Fibroblast of the conjunctiva (primary cell): ENCODE measurements at places on chromosomes 2 and 18.

- DNase-seq: no peak
Observed at GRCh38 chr2:25991965-25992364, 9.7 kb upstream of the KIF3C start.

GRCh38 chr2:229088517-229088913, 182.6 kb downstream of the PID1 start:
- no peak for DNase-seq

DNA sequence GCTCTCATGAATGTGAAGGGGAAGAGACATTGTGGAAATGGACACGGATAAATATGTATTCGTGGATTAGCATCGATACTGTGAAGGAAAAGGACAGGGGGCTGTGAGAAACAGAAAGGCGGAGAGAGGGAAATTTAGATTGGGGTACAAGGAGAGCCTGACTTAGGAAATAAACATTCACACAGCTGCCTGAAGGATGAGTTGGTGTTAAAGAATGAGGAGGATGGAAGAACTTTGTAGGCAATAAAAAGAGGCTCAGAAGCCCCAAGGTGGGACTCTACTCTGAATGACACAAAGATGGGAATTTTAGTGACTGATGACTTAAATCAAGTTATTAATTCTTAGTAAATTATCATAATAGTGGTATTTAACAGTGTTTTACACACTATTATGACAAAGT, 10.1 kb downstream of the MYO1B start:
- DNase-seq: no peak

- DNase-seq: no peak
Observed at GRCh38 chr2:120480903-120481445, 135.0 kb downstream of the INHBB start.

DNA sequence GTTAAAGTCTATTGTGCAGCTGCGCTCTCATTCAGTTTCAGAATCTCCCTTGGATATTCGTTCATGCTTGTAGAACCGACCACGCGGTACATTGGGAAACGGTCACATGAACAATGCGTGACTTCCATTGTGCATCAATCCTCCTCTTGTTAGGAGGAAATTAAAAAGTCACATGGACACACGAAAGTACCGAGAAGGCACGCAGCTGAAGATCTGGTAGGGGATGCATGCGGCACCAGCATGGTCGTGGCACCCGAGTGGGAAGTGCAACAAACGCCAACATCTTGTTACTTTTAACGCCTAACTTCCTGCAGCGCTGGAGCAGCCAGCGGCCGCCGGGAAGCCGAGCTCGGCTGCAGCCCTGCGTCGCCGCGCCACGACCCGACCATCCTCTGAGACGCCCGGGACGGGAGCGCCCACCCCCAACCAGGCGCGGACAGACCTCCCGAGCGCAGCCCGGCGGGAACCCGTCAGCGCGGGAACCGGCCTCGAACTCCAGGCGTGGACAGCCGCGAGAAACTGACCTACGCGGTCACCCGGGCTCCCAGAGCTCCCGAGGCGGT, 412 bp downstream of the OSBPL1A start:
- DNase-seq: peak; percentile 40

DNA sequence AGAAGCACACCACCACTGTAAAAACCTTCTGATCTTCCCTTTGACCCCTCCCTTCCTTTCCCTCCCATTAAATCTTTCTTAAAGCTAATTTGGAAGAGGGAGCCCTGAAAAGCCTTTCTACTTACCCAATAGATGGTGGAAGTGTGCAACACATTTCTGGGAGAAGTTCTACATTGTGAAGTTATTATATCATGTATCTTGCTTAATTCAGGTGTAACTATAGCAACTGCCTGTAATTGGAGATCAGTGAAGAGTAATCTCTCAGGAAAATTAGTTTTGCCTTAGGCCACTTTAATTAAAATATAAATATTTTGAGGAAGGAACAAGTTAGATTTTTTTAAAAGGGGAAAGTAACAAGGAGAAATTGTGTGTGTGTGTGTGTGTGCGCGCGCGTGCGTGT, 266.0 kb downstream of the SH3BP4 start:
- no peak for DNase-seq

DNA sequence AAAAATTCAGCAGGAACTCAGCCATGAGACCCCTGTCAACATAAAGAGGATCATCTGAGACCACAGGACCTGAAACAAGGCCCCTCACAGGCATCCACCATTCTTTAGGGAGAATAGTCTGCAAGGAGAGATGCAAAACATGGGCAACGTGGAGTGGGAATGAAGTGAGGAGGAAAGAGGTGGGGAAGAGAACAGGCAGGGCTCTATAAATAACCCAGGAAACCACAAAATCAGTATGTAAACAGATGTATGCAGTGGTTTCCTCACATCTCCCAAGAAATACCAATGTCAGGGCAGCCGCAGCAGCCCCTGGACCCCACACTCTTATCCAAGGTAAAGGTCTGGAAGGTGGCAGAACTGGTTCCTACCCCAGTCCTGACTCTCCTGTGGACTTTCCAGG, 168.5 kb downstream of the EN1 start:
- no peak for DNase-seq

GRCh38 chr2:187461294-187462261, 13.5 kb upstream of the CALCRL start:
- DNase-seq: no peak

GRCh38 chr2:136741471-136741870, 23.9 kb upstream of the THSD7B start:
- DNase-seq: no peak

GRCh38 chr18:39863916-39864315, 2091.1 kb upstream of the PIK3C3 start:
- DNase-seq: no peak

GRCh38 chr2:216984937-216985336, 125.1 kb upstream of the TNP1 start:
- DNase-seq: no peak

- no peak for DNase-seq
Observed at GRCh38 chr2:132417430-132418035, 928 bp downstream of the GPR39 start.

DNA sequence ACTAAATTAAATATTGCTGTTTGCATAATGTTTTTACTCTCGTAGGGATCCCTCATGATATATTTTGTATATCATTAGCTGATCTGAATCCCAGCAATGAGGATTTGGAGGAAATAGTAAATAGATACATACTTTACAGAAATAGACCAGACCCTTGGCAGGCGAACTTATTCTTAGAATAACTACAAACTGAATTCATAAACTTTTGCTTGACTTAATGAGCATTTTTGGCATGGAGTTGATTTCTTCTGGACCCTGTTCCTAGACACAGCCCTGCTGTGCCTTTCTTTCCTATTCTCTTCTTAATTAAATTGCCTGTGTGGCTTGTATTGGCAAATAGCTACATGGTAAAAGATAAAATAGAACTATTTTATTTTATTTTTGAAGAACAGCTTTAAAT, 145.9 kb downstream of the GREB1L start:
- DNase-seq: no peak

DNA sequence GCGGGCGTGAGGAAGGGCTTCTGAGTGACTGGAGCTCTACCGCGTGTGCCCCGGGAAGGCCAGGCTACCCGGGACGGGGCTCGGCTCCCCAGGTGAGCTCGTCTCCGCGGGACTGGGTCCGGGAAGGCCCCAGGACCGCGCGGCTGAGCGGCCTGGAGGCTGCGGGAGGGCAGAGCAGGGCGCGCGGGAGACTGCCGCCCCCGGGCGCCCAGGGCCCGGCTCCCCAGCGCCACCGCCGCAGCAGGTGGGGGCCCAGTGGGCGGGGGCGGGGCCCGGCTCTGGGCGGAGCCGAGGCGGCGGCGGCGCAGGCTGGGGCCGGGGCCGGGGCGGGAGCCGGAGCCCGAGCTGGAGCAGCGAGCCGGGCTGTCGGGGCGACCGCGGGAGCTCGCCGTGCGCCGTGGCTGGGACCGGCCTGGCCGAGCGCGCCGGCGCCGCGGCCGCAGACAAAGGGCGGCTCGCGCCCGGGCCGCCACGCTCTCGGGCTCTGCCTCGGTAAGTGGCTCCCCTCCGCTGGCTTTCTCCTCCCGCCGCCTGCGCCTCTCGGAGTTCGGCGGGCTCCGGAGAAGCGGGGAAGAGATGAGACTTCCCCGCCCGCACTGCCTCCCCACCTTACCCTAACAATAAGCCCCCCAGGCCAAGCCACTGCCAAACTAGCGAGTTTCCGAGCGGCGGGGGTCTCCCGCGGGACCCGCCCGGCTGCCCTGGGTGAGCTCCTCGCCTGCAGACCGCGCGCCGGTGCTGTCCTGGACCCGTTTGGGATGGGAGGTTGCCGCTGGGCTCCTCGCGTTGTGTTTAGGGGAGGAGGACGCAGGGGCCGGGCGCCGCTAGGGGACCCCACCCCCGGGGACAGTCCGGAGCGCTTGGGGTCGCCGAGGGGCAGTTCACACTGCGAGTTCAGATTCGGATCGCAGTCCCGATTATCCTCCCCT, at the start of gene MAPK4:
TSS of gene MAPK4 (plus strand) at position 336 of the 929 bp plus-strand sequence. CDS start 103,872 bp downstream, outside the sequence.
- DNase-seq: no peak

GRCh38 chr2:41101281-41101680, 649.4 kb upstream of the SLC8A1 start:
- no peak for DNase-seq

DNA sequence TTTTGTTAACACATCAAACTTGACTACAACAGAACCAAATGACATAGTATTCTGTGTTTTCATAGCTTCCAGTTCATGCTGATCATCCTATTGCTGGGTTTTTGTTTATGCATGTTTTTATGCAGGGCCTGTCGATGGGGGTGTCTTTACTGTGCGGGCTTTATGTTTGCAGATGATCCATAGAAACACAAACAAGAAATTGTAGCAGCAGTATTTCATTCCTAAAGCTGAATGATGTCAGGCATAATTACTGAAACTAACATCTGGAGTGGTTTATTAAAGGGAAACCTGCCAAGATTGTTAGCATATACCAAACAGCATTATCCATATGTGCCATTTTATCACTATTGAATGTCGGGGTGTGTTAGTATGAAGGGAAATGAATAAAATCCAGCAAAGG, 129.7 kb downstream of the PTPRM start:
- peak; percentile 42 for DNase-seq
